ENCODE measurements at places on chromosomes 1 and 21.
A peak's percentile ranks its signal among the peaks of the same experiment; 100 is the strongest.

- DNase-seq: no peak
Measured at GRCh38 chr1:243234978-243235647, 20.0 kb downstream of the CEP170 start.

- no peak for DNase-seq
Measured at GRCh38 chr1:210482945-210483617, 154.4 kb downstream of the HHAT start.

- DNase-seq: peak; percentile 29
Measured at GRCh38 chr21:35015435-35016024, 33.6 kb downstream of the RUNX1 start.

DNA sequence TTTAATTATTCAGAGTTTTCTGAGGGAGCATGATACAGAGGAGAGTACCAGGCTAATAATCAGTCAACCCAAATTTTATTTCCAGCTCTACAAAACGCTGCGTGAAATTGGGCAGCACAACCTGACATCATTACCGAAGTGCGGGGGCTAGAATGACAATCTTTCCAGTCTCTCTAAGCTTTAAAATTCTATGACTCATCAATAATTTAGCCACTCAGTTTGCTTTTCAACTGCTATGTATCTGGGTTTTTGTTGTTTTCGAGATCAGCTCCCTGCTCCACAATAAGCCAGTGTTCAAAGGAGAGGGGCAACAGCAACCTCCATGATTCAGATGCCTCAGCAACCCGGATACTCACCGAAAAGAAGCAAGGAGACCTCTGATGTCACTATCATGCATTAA lies 13.9 kb downstream of the SORT1 start:
- no peak for DNase-seq

DNA sequence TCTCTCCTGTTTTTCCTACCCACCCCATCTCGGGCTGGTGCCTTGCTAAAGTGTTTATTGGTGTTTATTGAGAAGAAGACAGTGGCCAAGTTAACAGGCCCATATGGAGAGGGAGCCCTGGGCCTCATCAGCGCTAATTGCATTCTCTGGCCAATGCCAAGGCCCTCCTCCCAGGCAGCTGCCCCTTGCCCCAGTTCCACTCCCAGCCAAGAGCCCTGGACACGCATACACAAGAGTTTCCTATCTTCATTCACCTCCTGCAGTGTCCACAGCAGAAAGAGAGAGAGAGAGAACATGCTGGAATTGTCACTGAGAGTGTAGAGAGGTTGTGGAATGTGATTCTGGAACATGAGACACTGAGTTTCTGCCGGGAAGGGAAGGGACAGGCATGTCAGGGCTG lies 25.4 kb upstream of the VWA5B1 start:
- DNase-seq: no peak

DNA sequence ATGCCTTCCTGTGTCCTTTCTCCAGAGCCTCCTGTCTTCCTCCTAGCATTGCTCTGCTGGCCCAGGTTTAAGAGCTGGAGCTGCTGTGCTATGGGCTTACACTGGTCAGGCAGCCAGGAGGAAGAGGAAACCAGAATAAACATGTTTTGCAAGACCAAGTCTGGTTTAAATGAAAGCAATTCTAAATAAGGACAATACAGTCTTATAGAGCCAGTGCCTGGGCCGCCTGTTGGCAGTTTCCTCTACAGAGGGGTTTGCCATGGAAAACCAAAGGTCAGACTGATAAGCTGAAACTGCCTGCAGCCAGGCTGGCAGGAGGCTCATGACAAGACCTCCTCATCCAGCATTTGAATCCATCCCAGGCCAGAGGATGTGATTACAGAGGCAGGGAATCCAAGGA lies 92.9 kb upstream of the FGGY start:
- DNase-seq: no peak

- no peak for DNase-seq
Measured at GRCh38 chr21:38468989-38469388, 29.3 kb downstream of the ERG start.

DNA sequence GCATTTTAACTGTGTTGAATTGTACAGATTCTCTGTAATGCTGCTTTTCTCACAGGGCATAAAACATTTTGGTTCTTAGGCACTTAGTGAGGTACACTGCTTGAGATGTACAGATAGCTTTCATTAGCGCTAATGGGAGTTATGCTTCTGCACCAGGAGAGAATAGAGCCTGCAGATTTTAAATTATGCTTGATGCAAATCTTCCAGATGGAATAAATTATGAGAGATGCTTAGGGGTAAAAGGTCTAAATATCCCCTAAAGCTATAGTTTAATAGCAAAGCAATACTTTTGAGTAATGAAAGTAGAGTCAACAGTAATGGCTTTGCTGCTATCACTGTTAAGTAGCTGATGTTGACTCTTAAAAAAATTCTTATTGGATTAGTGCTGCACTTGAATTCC lies 248.9 kb downstream of the S1PR1 start:
- no peak for DNase-seq

GRCh38 chr1:67626090-67626860 lies 58.7 kb upstream of the GADD45A start:
- no peak for DNase-seq

DNA sequence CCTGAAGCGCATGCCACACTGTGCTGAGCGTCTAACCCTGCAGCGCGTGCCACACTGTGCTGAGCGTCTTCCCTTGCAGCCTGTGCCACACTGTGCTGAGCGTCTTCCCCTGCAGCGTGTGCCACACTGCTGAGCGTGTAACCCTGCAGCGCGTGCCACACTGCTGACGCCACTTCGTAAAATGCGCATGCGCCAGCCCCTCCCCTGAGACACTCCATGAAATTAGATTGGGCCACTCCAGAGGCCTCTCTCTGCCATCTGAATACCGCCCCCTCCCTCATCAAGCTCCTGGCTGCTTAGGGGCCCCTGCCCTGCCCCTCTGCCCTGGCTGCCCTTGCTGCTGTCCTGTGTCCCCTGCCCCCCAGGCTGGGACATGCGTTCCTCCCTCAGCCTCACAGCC lies 84.8 kb downstream of the POFUT2 start:
- DNase-seq: no peak

DNA sequence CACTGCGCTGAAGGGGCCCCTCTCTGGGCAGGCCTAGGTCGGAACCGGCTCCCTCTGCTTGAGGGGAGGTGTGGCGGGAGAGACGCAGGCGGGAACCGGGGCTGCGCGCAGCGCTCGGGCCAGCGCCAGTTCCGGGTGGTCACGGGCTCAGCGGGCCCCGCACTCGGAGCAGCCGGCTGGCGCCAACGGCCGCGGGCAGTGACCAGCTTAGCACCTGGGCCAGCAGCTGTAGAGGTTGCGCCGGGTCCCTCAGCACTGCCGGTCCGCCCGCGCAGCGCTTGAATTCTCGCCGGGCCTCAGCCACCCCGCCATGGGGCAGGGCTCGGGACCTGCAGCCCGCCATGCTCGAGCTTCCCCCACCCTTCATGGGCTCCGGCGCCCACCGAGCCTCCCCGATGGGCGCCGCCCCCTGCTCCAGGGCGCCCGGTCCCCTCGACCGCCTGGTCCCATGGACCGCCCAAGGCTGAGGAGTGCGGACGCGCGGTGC lies 254.6 kb downstream of the COL11A1 start:
- no peak for DNase-seq

DNA sequence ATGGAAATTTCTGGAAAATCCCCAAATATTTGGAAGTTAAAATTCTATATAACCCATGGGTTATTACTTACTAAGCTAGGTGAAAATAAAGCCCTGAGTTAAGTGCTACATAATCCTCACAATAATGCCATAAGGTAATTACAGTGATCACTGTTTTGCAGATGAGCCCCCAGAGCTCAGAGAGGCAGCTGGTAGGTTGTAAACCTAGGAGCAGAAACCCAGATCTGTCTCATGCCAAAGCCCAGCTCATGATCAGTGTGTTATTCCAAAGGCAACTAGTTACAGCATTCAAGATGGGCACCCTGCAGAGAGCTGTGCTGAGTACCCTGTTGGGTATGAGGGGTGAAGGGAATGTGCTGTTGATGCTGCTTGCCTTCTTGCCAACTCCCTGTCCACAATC lies 10.8 kb upstream of the MYOG start:
- DNase-seq: no peak

DNA sequence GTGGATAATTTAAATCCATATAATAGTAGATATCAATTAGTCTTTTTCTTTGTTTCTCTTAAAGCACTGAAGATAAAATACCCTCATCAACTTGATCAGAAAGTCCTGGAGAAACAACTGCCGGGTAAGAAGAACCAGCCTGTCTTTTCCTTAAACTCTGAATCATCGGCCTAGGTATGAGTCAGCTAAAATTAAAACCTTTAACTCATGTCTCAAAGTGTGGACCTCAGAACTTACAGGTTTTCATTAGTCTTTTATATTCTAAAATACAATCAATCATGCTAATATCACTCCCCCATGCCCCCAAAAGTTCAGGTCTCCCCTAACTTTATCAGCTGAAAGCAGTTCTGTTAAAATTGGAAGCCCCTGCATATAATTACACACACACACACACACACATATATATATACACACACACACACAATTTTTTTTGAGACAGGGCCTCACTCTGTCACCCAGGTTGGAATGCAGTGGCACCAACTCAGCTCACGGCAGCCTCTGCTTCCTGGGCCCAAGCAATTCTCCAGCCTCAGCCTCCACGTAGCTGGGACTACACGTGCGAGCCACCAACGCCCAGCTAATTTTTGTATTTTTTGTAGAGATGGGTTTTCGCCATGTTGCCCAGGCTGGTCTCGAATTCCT lies 61.3 kb downstream of the B3GALNT2 start:
- DNase-seq: no peak

GRCh38 chr1:46638921-46639320 lies 22.3 kb upstream of the MOB3C start:
- no peak for DNase-seq

DNA sequence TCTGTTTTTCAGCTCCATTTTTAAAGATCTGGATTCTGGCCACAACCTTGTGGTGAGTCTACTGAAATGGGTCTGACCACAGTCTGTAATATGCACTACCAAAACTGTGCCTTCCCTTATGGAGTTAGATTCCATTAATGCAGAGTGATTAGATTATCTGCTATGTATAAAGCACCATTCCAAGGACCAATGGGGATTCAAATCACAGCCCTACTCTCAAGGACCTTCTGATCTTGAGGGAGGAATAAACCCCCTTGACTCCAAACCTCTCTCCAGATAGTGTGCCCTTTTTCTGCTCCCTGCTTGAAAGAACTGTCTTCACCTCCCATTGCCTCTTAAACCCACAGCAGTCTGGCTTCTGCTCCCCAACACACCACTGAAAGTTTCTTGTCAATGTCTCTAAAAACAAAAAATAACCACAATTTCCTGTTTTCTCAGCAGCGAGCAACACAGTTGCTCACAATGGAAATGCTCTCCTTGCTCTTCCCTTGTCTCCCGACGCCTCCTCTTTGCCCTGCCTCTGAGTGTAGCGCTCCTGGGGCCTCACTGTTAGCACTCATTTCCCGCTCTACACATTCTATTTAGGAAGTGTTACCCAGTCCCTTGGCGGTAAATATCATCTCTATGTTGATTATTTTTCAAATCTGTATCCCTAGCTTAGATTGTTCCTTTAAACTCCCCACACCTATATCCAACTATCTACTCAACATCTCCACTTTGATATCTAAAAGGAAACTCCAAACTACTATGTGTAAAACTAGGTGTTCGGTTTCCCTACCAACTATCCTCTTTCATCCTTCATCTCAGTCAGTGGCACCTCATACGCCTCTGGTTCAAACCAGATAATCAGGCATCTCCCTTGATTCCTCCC lies 13.6 kb downstream of the PCNX2 start:
- no peak for DNase-seq

DNA sequence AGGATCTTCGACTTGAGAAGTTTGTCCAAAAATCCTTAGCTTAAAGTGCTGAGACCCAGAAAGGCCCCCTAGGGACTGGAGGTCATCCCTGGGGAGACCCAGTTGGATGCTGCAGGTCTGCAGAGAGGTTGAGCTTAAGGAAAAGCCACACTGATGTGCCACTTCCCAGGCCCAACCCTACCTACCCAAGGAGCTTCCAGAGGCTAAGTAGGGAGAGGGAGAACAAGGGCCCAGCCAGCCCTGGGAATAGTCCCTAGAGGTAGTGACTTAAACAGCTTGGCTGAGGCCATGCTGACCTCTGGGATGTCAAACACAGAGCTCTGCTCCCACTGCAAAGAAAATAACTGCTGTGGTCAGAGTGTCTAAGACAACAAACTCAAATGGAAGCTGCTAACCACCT lies 693.7 kb downstream of the MATN1 start:
- no peak for DNase-seq

GRCh38 chr1:45331436-45332345 lies 5.0 kb downstream of the HPDL start:
- no peak for DNase-seq

GRCh38 chr1:201251851-201252430 lies 31.4 kb upstream of the PKP1 start:
- no peak for DNase-seq

DNA sequence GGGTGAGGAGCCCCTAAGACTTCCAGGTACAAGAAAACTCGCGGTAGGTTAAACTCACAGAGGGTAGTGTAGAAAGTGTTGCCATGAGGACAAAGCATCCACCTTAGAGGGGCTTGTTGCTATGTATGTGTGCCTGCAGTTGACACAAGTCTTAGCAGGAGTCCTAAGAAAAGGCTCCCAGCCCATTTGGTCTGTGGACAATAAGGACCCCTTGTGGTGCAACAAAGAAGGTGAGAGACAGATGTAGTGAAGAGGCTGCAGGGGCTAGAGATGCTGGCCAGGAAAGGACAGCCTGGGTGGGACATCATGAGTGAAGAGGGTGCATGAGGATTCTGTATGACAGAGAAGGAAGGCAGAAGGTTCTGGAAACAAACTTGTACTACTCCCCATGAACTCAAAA lies 36.3 kb upstream of the IL10 start:
- DNase-seq: peak; percentile 60

DNA sequence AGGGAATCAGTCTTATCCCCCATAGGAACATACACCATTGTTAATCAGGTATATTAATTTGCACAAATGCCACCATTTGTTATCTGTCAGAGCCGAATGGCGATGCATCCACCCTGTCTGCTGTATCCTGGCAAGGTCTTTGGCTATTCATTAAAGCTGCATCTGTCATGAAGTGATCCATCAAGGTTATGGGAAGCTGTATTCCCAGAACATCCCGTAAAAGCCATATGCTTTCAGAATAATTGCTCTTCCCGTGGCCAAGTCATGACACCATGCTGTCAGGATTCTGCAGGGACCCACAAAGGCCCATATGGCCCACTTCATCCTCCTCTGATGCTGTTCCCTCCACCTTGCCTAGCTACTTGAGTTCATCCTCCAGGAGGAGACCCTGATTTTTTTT lies 103.9 kb downstream of the RAVER2 start:
- DNase-seq: no peak

- no peak for DNase-seq
Measured at GRCh38 chr1:147492207-147492606, 49.1 kb upstream of the BCL9 start.
